ENCODE measurements at places on chromosomes 12 and 14.

DNA sequence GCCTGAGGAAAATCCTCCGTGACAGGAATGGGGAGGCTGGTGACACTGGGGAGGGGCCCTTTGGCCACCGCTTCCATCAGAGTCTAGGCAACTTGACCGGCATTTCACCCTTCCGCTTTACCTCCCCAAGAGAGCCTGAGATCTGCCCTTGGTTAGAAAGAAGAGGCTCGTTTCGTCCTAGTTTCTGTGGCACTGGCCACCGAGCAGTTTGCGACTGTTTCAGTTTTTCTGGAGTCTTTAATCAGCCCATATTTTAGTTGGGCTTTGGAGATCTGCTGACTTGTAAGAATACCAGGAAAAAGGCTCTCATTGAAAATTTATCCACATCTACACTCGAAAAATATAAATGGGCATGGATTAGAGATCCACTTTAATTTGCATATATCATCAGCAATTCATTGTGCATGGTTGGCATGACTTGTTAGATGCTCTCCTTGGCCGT, 414 bp upstream of the ANKS1B start:
- DNase-seq: no peak

GRCh38 chr12:13101821-13102375, 1.6 kb downstream of the GSG1 start:
- no peak for DNase-seq

GRCh38 chr12:15982071-15982470, 70.9 kb downstream of the DERA start:
- DNase-seq: no peak

- no peak for DNase-seq
These were observed 406.3 kb downstream of the SLC6A15 start for GRCh38 chr12:84506282-84506681.

GRCh38 chr12:3310271-3311026, 180.6 kb upstream of the PRMT8 start:
- DNase-seq: no peak

DNA sequence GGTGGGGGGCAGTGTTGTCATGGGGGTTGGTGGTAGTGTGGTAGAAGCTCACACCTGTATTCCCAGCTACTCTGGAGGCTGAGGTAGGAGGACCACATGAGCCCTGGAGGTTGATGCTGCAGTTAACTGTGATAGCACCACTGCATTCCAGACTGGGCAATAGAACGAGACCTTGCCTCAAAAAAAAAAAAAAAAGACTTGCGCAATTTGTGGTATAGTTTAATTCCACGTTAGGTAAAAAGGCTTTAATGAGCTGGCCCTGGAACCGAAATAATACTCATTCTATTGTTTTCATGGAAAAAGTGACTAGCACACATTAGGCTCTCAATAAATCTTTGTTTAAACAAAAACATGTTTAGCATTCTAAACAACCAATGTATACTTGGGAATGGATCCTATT, 25.4 kb upstream of the NAP1L1 start:
- DNase-seq: no peak

DNA sequence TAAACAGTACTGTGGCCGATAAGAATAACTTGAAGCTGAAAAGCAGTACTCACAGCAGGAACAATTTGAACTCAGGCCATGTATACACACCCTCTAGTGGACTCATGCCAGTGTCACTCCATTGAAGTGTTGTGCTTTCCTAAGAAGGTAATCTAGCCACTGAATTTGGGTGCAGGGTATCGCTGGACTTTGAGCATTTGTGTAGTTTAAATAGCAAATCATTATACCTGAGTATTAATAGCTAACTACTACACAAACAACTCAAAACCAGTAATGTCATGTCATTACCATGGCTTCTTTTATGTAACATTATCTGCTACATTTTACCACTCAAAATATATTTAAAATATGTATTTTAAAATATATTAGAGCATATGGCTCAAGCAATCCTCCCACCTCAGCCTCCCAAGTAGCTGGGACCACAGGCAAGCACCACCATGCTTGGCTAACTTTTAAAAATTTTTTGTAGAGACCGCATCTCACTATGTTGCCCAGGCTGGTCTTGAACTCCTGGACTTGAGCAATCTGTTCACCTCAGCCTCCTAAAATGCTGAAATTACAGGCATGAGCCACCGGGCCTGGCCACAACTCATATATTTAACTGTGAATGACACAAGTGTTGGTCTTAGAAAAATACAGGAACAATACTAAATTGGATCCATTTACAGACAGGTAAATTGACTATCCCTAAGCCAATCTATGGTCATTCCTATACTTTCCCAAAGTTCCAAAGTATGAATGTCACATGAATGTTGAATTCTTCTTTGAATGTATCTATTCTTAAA, 25.6 kb upstream of the ARID4A start:
- no peak for DNase-seq

GRCh38 chr12:71749666-71750065, 5.0 kb upstream of the RAB21 start:
- no peak for DNase-seq

DNA sequence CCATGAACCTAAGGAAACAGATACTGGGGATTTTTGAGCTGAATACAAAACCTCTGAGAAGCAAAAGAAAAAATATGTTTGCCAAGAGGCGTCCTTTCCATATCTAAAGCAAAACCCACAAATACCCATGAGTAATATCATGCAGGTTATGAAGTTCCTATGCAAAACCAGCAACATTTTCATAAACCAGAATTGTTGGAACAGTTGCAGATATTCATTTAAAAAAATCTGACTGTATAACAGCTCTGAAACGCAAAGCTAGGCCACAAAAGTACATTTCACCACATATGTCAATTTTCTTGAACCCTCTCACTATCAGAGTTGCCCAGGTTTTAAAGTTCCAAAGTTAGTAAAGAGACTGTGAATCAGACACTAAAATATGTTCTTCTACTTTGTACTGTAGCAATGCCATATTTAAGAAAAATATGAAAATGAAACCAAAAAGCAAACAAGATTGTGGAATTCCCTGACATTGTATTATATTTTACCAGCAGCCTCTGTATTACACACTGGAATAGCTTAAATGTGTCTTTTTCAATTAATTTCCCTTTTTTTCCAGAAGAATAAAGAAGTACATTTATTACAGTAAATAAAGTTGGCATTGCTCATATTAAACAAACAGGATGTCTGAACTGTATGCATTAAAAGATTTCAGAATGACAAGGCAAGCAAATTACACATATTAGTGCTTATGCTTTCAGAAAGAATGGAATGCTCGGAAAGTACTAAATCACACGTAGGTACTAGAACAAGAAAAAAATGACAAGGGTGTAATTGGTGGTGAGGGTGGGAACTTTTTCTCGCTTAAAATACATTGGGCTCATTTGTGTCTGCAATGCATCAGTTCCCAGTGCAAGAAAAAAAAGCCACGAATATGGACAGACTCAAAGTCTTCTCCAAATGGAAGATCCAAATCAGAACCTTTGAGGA, 33.6 kb upstream of the HIF1A start:
- DNase-seq: no peak

DNA sequence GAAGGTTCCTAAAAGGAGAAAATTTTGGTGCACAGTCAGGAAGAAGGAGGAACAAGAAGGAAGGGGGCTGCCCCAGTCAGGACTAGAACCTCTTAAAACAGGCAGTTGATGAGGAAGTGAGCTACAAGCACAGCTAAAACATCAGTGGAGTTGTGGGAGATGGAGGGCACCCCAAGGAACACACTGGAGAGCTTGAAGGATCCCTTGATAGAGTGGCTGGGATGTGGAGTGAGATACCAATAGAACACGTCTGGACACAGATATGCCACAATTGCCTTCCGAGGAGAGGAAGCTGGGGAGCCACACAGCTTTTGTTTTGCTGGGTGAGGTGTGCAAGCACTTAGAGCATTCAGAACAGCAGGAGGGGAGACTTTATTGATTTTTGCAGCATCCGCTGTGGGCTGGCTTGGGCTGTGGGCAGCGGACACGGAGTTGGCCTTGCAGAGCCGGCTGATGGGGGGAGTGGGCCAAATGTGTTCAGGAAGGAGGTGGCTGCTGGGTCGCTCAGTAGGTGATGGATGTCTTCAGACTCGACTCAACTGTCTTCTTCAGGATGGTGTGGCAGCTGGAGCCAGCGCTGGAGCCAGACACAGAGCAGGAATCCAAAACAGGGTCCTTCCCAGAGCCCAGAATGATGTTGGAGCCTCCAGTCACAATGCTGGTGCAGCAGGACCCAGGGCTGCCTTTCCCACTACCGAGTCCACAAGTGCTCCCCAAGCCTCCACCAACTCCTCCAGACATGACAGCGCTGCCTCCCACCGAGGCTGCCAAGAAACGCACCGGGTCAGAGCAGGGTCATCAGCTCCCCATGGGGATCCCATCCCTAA, 4.7 kb upstream of the KRT79 start:
- no peak for DNase-seq

DNA sequence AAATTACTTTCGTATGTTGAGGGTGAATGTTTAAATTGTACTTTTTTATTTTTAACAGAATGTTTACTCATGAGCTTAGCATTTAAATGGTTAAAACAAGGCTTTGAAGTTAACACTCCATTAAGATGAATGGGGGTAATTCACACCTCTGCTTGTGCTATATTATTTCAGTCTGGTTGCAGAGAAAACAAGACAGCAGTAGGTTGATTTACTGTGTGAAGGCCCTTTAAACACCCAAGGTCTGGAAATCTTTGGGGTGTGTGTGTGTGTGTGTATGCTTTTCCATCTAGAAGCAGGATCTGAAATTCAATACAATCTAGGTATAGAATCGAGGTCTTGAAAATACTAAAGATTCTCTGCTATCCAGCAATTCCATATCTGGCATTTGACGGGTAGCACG, 83.8 kb downstream of the SLC38A6 start:
- no peak for DNase-seq

DNA sequence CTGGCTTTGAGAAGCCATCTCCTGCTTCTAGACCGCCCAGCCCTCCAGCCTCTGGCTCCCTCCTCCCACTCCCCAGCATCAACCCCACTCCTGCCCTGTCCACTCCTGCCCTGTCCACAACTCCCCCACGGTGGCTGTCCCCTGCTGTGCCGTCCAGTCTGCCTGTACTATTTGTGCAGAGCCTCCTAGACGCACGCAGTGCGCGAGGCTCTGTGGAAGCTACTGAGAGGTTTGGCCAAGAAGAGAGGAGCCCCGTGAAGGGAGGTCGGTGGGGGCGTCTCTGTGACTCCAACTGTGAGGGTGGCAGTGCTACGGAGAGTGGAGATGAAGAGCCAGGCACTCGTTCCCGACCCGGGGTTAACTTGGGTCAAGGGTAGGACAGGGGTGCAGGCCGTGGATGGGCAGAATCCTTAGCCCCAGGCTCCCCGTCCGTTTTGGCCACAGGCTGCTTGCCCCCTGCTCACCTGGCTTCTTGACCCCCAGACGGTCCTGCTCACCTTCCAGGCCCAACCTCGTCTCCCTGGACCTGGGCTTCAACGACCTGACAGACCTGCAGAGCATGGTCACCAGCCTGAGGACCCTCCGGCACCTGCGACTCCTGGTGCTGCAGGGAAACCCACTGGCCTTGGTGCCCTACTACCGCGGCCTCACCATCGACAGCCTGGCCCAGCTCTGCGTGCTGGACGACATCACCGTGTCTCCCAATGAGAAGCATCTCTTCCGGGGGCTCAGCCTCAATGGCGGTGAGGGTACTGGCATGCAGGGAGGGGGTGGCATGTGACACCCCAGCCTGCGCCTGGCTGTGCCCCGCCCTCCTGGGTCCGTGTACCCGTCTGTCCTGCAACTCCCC, 6.9 kb downstream of the LRRC43 start:
- DNase-seq: no peak

DNA sequence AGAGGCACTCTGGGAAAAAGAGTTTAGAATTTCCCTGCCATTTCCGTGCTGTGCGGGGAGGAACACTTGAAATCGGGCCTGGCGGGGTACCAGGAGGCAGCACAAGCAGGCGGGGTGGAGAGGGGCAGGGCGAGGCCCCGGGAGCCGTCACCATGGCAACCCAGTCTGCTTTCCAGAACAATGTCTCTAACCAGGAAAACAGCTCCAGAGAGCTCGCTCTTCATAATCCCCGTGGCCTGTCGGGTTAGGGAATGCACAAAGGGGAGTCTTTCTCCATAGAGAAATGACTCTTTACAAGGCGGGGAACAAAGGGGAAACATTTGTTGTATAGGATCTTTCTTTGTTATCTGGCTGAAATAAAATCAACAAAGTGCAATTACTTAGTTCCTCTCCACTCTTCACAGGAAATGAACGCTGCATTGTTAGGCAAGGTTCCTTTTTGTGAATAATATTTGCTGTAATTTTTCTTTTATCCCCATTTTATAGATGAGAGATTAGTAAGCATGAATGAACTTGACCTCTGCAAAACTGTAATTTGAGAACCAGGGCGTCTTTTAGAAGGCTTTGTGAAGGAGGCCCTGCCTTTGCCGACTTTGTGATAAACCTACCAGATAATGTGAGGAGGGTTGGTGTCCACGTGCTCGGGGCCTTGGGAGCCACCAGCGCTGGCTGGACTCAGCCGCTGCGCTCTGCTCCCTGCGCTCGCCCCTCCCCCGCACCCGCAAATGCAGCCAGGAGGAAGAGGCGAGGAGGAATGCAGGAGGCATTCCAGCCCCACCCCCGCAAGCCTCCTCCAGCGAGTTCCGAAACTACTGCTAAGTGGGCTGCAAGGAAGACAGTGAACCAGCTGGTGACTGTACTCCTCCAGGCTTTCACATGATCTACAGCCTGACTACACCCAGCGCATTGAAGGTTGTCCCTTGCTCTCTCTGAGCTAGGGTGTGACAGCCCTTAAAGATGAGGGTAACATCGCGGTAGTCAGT, 105.2 kb upstream of the ATF7IP start:
- no peak for DNase-seq

GRCh38 chr14:25178255-25178654, 128.3 kb upstream of the STXBP6 start:
- no peak for DNase-seq

DNA sequence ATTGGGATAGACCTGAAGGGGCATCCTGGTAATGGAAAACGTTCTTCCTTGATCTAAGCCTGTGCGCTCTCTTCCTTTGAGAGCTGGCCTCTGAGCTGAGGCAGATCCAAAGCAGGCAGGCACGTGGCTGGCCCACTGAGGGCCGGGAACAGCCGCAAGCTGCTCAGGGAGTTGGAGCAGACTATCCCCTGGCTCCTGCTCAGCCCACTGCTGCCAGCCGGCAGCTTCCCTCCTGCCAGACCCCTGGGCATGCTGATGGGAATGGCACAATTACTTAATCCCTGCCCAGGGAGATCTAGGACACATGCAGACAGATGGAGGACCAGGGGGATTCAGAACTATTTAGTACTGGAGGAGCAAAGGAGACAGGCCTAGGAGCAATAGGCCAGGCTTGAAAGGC, 14.4 kb downstream of the NEUROD4 start:
- DNase-seq: no peak

GRCh38 chr14:72576258-72576657, 317.6 kb downstream of the DPF3 start:
- no peak for DNase-seq

GRCh38 chr14:99755629-99756603, 37.3 kb upstream of the EML1 start:
- no peak for DNase-seq

DNA sequence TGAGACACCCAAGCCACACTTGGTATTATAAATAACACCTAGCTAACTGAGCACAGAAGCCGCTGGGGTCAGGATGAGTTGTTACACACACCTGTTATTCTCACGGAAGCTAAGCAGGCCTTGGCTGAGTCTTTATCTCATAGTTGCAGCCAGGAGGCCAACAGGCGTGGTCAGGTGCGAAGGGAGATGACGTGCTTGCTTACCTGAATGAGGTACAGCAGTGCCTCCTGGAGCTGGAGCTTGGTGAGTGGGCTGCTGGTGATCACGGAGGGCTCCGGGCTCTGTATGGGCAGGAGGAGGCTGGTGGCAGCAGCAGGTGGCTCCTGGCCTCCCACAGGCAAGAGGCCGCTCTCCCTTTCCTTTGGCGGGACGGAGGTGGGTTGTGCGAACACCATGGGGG, 30.4 kb upstream of the CACNA2D4 start:
- no peak for DNase-seq
